ENCODE measurements at places on chromosomes 7 and 10.

DNA sequence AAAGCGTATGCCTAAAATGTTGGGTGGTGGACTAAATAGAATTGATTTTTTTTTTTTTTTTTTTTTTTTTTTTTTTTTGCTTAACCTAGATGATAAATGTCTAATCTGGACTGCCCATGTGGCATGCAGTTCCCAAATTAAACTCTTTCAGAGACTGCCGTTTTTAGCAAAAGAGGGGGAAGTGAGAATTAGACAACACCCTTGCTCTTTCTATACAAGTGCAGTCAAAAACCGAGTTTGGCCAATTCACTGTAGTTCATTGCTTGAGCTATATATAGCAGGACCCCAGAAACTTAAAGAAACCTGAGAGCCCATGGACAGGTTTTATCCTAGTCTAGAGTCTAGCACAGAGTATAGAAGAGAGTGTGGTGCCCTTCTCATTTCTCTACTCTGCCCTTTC lies 141.9 kb downstream of the GRM3 start:
- DNase-seq: no peak

DNA sequence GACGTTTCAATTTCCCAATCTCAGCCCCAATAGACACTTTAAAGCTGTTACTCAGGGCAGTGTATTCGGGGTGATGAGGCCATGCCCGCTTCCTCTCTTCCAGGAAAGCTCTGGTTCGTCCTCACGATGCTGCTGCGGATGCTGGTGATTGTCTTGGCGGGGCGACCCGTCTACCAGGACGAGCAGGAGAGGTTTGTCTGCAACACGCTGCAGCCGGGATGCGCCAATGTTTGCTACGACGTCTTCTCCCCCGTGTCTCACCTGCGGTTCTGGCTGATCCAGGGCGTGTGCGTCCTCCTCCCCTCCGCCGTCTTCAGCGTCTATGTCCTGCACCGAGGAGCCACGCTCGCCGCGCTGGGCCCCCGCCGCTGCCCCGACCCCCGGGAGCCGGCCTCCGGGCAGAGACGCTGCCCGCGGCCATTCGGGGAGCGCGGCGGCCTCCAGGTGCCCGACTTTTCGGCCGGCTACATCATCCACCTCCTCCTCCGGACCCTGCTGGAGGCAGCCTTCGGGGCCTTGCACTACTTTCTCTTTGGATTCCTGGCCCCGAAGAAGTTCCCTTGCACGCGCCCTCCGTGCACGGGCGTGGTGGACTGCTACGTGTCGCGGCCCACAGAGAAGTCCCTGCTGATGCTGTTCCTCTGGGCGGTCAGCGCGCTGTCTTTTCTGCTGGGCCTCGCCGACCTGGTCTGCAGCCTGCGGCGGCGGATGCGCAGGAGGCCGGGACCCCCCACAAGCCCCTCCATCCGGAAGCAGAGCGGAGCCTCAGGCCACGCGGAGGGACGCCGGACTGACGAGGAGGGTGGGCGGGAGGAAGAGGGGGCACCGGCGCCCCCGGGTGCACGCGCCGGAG lies 2.6 kb downstream of the GJD4 start:
- peak; percentile 37 for DNase-seq

GRCh38 chr7:31478018-31478417 lies 35.9 kb upstream of the ITPRID1 start:
- DNase-seq: no peak

GRCh38 chr7:134289423-134289822 lies 27.3 kb downstream of the SLC35B4 start:
- DNase-seq: no peak

- no peak for DNase-seq
Observed at GRCh38 chr10:62057359-62057758, 155.9 kb downstream of the ARID5B start.

GRCh38 chr10:93313798-93314197 lies 168.3 kb downstream of the MYOF start:
- no peak for DNase-seq

DNA sequence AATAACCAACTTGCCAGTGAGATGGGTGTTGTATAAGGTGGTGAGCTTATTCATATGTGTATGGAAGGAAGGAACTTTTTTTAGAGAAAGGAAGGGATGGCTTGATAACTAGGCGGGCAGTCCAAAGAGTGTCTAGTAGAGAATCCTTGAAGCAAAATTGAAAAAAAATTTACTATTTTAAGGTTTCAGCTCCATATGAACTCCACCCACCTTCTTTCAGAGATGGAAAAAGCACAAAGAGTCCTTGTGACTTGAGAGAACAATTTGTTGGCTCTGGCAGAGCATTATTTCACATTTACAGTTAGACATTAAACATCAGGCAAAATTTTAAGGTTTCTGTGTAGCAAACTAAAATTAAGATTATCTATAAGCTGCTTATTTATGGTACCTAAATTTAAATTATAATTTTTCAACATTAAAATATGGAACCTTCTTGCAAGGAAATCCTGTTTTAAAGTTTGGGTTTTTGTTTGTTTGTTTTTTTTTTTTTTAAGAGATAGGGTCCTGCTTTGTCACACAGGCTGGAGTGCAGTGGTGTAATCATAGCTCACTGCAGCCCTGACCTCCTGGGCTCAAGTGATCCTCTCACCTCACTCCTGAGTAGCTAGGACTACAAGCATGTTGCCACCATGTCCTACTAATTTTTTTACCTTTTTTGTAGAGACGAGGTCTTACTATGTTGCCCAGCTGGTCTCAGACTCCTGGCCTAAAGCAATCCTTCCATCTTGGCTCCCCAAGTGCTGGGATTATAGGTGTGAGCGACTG lies 12.2 kb downstream of the PTPN12 start:
- DNase-seq: no peak

- DNase-seq: peak; percentile 74
Observed at GRCh38 chr7:128890306-128891109, 20.0 kb downstream of the KCP start.

DNA sequence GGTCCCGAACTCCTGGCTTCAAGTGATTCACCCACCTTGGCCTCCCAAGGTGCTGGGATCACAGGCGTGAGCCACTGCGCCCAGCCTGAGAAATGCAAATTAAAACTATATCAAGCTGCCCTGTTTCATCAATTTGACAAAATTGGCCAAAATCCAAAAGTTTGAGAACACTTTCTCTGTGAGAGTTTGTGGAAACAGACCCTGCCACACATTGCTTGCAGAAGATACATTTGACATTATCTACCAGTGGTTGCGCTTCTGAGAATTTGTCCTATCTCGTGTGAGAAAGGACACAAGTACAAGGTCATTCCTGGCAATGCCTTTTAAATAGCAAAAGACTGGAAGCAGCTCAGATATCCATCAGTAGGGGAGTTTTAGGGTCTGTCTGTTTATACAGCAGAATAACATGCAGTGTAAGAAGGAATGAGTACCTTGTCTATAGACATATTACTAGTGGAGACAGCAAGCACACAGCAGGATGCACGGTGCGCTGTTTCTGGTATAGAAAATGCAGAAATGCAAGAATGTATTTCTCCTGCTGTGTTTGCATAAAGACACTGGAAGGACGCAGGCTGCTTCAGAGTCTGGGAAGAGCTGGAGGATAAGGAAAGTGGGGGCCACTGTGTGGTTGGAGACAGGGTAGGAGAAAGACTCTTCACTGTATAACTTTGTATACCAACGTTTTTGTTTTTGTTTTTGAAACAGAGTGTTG lies 4.3 kb downstream of the LHPP start:
- no peak for DNase-seq

DNA sequence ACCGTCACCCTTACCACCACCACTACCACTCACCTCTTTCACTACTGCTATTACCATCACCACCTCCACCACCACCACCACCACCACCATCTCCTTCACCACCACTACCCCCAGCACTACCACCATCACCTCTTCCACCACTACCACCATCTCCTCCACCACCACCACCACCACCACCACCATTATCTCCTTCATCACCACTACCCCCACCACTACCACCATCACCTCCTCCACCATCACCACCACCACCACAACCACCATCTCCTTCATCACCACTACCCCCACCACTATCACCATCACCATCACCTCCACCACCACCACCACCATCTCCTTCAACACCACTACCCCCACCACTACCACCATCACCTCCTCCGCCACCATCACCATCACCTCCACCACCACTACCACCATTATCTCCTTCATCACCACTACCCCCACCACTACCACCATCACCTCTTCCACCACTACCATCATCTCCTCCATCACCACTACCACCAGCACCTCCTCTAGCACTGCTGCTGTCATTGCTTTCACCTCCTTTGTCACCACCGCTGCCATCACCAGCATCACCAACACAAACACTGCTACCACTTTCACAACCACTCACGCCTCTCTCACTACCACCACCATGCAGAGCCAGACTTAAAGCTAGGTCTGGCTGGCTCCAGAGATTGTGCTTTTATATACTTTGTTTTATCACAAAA lies 109.3 kb downstream of the ICA1 start:
- DNase-seq: no peak

GRCh38 chr7:104980841-104981671 lies 32.9 kb upstream of the KMT2E start:
- DNase-seq: peak; percentile 51

GRCh38 chr7:118918556-118918955 lies 694.1 kb downstream of the ANKRD7 start:
- no peak for DNase-seq

DNA sequence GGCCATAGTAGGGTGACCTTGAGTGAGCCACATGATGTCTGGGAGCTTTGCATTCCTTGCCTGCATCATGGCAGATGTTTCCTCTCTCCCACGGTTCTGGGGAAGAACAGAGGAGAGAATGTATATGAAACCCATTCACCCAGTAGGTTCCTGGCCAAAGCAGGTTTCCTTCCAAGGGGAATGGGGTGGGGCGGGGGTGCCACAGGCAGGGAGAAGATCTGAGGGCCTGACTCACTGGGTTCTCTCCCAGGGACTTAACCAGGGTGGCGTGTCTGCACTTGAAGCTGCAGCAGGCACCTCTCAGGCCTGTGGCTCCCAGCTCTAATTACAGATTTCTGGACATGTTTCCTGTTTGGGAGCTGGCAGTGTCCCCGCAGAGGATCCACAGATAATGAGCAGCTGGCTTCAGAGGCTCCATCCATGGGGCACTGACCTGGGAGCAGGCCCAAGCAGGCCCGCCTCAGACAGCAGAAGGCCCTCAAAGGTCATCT lies 50.2 kb upstream of the ZMIZ1 start:
- DNase-seq: no peak

- DNase-seq: no peak
Observed at GRCh38 chr7:90453931-90454330, 15.5 kb upstream of the PTTG1IP2 start.

- DNase-seq: no peak
Observed at GRCh38 chr7:104156842-104157277, 51.0 kb downstream of the ORC5 start.

GRCh38 chr7:761101-761500 lies 34.0 kb upstream of the PRKAR1B start:
- DNase-seq: no peak

GRCh38 chr10:78717200-78717599 lies 351.6 kb upstream of the ZMIZ1 start:
- DNase-seq: no peak

- DNase-seq: no peak
Observed at GRCh38 chr7:3895341-3896116, 594.5 kb downstream of the SDK1 start.

Measured in iPS-NIHi11 (cell line).